ENCODE measurements at places on chromosomes 2 and 18. TPM values are rescaled to one million over a fixed set of nuclear protein-coding genes. Genes with fewer than 3 reads are reported as not detected.

SERPINB3 gene
- total RNA-seq = 32.5 TPM

STARD6 gene
- not detected for total RNA-seq

SOX11 gene
- total RNA-seq = under 0.01 TPM

NPHP1 gene
- 1.4 TPM for total RNA-seq

CHST9 gene
- total RNA-seq = under 0.01 TPM

TPGS2 gene
- total RNA-seq = 114 TPM

DLGAP1 gene
- not detected for total RNA-seq

SGPP2 gene
- total RNA-seq = 13.0 TPM

HAAO gene
- total RNA-seq = 0.50 TPM

RNF181 gene
- 222 TPM for total RNA-seq

CPO gene
- total RNA-seq = not detected

PPP1R1C gene
- total RNA-seq = 0.68 TPM

TMEM37 gene
- not detected for total RNA-seq

GPR75 gene
- total RNA-seq = 2.6 TPM

ANKRD30B gene
- total RNA-seq = not detected

TSGA10 gene
- 8.6 TPM for total RNA-seq

CAPN14 gene
- 1.4 TPM for total RNA-seq

SLC35F6 gene
- total RNA-seq = 71.8 TPM

CHN1 gene
- total RNA-seq = 1.3 TPM

NAT8 gene
- not detected for total RNA-seq

KCNG2 gene
- total RNA-seq = not detected

GALNT3 gene
- 92.9 TPM for total RNA-seq

DNER gene
- 1.0 TPM for total RNA-seq

KATNAL2 gene
- 3.9 TPM for total RNA-seq

CLHC1 gene
- 9.6 TPM for total RNA-seq

SDC1 gene
- 741 TPM for total RNA-seq

MRPL19 gene
- total RNA-seq = 66.6 TPM

ZNF516 gene
- total RNA-seq = 49.8 TPM

RAB12 gene
- 73.5 TPM for total RNA-seq

GYPC gene
- total RNA-seq = 2.8 TPM

Measured in nasal cavity respiratory epithelium epithelial cell of viscerocranial mucosa (primary cell).